ENCODE measurements at places on chromosomes 2 and 18. TPM values are rescaled to one million over a fixed set of nuclear protein-coding genes. Genes with fewer than 3 reads are reported as not detected.

DNA sequence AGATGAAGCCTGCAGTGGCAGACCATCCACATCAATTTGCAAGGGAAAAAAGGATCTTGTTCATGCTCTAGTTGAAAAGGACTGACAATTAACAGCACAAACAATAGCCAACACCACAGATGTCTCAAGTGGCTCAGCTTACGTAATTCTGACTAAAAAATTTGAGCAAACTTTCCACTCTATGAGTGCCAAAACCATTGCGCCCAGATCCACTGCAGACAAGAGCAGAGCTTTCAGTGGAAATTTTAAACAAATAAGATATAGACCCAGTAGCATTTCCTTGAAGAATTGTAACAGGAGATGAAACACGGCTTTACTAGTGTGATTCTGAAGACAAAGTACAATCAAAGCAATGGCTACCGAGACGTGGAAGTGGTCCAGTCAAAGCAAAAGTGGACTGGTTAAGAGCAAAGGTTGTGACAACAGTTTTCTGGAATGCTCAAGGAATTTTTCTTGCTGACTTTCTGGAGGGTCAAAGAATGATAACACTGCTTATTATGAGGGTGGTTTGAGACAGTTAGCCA is 12.0 kb upstream of the ZNF396 start:
- DNase-seq, result no peak

GRCh38 chr2:148557844-148558436 is 86.6 kb upstream of the EPC2 start:
- DNase-seq, result no peak

DNA sequence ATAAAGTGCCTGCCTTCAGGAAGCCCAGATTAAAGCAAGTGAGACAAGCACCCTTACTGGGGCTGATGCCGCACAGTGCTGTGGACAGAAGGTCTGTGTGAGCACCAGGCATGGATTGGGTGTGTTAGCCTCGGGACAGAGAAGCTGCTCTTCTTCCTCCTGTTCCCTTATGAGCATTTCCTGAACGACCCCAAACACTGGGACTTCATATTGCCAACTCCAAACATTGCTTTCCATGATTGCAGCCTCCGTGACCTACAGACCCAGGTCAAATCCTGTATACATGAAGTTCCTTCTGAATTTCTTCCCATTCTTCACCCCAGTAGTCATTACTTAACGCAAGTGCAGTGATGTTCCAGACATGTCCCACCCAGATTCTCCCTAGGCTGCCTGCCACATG is 129.8 kb upstream of the ALKAL2 start:
- DNase-seq, result no peak

DNA sequence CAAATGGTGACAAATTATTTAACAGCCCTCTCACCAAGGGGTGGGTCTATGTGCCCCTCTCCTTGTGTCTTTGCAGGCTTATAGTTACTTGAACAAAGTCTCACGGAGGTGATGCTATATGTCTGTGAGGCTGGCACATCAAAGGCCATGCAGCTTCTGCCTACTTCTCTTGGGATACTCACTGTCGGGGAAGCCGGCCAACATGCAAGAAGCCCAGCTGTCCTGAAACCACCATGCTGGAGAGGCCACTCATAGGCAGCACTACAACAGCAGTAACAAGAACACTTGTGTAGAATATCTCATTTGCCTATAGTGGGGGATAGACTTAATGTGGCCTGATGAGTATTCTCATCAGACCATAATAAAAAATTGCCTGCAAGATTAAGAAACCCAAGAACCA is 233.7 kb upstream of the NCKAP5 start:
- DNase-seq, result no peak

- DNase-seq, result no peak
Measured at GRCh38 chr2:192953116-192953515, 758.4 kb upstream of the TMEFF2 start.

- peak; percentile 11 for DNase-seq
Measured at GRCh38 chr2:37414470-37414949, 70.1 kb downstream of the QPCT start.

GRCh38 chr18:42742969-42743368 is 372.5 kb downstream of the RIT2 start:
- DNase-seq, result no peak

DNA sequence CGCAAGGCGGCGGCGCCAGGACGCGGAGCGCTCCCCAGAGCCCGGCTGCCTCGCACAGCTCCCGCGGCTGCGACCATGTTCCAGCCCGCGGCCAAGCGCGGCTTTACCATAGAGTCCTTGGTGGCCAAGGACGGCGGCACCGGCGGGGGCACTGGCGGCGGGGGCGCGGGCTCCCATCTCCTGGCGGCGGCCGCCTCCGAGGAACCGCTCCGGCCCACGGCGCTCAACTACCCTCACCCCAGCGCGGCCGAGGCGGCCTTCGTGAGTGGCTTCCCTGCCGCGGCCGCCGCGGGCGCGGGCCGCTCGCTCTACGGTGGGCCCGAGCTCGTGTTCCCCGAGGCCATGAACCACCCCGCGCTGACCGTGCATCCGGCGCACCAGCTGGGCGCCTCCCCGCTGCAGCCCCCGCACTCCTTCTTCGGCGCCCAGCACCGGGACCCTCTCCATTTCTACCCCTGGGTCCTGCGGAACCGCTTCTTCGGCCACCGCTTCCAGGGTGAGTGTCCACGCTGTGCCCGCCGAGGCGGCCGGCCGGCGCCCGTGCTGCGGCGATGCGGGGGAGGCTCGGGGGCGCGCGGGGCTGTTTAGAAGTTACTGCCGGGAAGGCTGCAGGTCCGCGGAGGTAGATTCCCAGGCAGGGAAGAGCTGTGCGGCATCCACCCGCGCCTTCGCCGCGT is 696 bp downstream of the EMX1 start:
- no peak for DNase-seq

ATOH8 gene
- 2.0 TPM for total RNA-seq

COBLL1 gene
- total RNA-seq, result 3.3 TPM

OTX1 gene
- 0.82 TPM for total RNA-seq

PLCD4 gene
- total RNA-seq, result 1.2 TPM

CYRIA gene
- 227 TPM for total RNA-seq

Measured in frontal cortex (tissue), 4 donors.